ENCODE measurements at places on chromosomes 2 and 18.

- DNase-seq, result no peak
Measured at GRCh38 chr2:222733846-222734702, 62.6 kb downstream of the MOGAT1 start.

DNA sequence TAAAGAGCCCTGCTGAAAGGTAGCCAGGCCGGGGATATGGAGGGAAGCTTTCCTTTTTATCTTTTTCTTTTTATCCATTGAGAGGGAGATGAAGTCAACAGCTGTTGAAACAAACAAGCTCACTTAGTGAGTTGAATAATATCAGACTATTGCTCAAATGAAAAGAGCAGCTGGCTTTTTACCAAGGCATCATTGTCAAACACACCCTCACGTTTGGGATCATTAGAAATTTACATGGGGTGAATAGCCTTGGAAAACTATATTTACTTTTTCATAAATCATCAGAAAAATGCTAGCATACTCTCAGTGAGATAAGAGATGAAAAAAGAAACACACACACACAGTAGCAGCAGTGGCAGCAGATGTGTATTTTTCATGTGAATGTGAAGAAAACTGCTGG is 71.5 kb upstream of the HNMT start:
- no peak for DNase-seq

GRCh38 chr2:85737961-85738360 is 15.8 kb upstream of the ATOH8 start:
- DNase-seq, result no peak

GRCh38 chr18:79954791-79955190 is 3.3 kb upstream of the SLC66A2 start:
- DNase-seq, result no peak

DNA sequence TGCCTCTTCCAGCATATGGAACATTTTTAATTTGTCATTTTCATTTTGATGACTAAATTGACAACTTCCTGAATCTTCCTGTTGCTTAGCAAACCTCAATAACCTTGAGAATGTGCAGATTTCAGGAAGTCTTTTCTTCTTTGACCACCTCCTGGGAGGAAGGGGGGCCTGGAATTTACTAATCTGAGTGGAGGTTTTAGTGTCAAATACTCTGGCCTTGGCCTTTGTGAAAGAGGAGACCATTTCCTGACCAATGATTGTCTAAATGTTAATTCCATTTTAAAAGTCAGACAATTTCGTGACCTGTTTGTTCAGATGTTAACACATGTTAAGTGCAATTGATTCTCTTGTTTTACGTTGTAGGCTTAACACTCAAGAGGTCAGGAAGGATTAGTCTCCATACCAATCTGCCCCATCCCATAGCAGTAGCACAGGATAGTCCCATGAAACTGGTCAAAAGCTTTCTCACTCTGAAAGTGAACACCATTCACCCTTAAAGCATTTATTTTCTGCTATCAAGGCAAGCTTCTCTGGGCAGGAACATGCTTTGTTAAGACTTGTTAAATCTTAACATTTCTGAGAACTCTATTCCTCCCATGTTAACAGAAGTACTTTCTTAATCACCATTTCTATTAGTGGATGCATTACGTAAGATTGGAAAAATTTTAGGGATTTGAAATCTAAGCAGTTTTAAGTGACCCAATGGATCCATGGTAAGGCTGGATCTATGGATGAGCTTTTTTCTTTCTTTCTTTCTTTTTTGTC is 219.6 kb downstream of the RND3 start:
- DNase-seq, result no peak

- no peak for DNase-seq
Measured at GRCh38 chr18:68826121-68826520, 28.2 kb downstream of the CCDC102B start.

- DNase-seq, result no peak
Measured at GRCh38 chr2:127200962-127201361, 19.1 kb downstream of the CYP27C1 start.
